ENCODE measurements at places on chromosomes 6 and 20. TPM values are rescaled to one million over a fixed set of nuclear protein-coding genes. Genes with fewer than 3 reads are reported as not detected.

GRCh38 chr6:29486577-29486976 is 1.2 kb downstream of the MAS1L start:
- no peak for DNase-seq

DNA sequence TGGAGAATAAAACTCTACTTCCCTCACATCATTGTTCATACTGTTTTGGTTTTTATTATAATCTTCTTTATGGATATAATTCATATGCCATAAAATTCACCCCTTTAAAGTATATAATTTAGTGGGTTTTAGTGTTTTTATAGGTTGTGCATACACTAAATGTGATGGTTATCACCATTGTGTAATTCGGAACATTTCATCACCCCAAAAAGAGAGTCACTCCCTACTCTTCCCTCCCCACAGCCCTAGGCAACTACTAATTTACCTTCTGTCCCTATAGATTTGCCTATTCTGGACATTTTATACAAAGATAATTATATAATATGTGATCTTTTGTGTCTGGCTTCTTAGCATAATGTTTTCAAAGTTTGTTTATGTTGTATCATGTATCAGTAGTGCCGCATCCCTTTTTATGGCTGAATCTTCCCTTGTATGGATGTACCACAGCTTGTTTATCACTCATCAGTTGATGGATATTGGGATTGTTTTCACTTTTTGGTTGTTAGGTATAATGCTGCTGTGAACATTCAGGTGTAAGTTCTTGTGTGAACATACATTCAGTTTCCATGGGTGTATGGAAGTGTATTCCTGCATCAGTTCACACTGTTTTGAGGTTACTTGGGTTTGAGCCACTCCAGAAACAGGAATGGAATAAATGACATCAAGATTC is 4.2 kb downstream of the TM9SF4 start:
- no peak for DNase-seq

RCAN2 gene
- 31.3 TPM for polyA plus RNA-seq

AARS2 gene
- polyA plus RNA-seq: 12.7 TPM

DNA sequence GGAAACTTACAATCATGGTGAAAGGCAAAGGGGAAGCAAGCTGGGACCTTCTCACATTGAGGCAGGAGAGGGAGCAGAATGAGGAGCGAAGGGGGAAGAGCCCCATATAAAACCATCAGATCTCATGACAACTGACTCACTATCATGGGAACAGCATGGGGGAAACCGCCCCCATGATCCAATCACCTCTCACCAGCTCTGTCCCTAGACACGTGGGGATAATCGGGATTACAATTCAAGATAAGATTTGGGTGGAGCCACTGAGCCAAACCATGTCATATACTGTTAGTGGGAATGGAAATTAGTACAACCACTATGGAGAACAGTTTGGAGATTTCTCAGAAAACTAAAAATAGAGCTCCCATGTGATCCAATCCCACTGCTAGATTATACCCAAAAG is 163.7 kb downstream of the MANEA start:
- DNase-seq: no peak

GRCh38 chr6:105428342-105428957 is 25.6 kb upstream of the PREP start:
- DNase-seq: no peak

GRCh38 chr20:3420211-3420707 is 12.8 kb upstream of the DNAAF9 start:
- DNase-seq: no peak

SLC17A4 gene
- polyA plus RNA-seq: 1.9 TPM

GRCh38 chr20:23461180-23461579 is 8.5 kb upstream of the CST11 start:
- DNase-seq: no peak

DNA sequence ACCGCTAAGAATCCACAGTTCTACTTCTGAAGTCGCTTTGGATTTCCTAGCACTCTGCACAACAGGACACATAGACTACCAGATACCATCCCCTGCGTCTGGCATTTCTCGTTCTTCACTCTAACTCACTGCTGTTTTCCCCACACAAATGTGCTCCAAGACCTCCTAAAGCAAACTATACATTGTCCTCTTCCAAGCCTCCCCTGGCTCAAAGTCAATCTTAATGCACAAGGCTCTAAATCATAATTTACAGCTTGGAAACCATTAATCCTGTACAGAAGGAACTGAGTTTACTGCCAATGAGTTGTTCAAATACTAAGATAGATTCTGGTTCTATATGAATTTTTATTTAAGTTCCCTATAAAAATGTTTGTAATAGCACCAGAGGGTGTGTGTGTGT is 128.5 kb downstream of the HIVEP2 start:
- DNase-seq: no peak

DNA sequence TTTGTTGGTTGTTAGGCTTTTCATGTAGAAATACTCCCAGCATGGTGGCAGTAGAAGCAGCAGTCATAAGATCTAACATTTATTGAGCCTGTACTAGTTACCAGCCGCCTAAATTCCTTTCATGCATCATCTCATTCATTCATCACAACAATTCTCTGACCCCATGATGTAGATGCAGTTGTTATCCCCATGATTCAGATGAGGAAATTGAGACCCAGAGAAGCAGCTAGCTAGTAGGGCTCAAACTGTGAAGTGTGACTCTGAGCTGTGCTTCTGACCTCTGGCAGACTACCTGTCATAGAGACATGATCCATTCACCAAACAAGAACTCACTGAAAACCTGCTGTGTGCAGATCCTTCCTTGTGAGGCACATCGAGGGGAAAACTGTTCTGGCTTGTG is 16.9 kb downstream of the RREB1 start:
- DNase-seq: no peak

- DNase-seq: no peak
These were observed 109.0 kb downstream of the RALGAPA2 start for GRCh38 chr20:20603339-20603990.

DNA sequence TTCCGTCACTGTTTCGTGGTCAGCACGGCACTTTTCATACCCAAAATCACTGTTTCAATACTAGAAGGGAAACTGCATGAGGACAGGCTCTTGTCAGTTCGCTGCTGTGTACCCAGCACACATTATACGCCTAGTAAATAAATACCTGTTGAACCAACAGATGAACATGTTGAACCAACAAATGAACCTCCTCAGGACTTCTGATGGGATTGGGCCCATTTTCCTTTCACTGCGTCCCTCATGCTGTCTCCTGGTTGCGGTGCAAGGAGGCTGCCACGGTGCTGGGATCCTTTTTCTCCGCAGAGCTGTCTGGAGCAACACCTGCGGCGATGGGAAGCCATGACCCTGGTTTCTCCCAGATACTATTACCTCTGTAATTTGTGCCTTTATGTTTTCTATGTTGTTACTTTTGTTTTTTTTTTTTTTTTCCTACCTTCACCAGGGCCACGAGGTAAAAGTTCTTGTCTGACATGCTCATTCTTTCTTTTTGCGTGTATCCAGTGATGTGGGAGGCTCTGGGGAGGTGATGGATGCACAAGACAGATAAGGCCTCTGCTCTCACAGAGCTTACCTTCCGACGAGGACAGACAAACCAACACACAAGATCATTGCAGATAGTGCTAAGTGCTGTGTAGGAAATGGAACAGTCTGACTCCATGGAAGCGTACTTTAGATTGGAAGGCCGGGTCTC is 1.1 kb downstream of the VAPB start:
- DNase-seq: no peak

CD24 gene
- polyA plus RNA-seq: 1,219 TPM

GRCh38 chr6:148884461-148884860 is 137.6 kb downstream of the UST start:
- no peak for DNase-seq

AKIRIN2 gene
- 74.4 TPM for polyA plus RNA-seq

DNA sequence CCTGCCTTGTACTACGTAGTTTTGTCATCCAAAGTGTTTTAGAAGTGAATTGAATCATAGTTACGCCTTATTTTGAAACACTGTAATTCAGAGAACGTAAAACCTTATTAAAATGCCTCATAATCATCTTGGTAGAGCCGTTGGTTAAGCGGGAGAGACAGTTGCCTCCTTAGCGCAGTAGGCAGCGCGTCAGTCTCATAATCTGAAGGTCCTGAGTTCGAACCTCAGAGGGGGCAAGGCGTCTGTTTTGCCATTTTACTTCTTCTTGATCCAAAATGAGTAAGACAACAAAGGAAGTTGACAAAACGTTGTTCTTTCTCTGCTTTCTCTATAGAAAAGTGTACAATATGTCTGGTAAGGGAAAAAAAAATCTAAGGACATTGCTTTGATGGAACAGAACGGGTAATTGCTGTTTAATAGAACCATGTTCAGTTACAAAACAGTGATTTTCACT is 20.7 kb upstream of the TRIM27 start:
- peak; percentile 75 for DNase-seq

CLVS2 gene
- polyA plus RNA-seq: 0.28 TPM

GRCh38 chr6:15516923-15517560 is 145.8 kb downstream of the DTNBP1 start:
- DNase-seq: no peak

DNA sequence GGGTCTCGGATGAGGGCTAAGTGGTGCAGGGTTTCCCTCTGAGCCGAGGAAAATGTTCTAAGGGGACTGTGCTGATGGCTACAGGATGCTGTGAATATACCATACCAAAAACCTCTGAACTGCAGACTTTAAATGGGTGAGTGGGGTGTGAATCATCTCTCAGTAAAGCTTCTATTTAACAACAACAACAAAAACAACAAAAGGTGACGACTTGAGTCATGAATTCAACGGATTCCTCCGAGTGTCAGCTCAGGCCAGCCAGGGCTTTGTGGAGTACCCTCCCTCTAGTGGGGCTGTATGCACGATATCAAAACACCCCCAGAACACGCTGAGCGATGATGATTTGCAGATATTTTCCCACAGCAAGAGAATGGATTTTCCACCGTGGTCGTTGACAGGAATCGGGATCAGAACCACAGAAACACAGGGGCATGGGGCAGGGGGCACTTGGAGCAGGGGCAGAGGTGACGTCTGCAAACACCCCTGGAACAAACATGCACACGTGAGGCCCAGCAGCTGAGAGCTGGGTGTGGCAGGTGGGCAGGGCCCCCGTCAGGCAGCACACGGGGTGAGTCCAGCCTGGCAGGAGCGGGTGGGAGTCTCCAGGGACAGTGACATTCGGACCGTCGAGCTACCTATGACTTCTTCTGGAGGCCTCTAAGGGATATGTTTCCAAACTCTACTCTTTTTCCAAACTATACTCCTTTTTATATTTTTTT is 38.6 kb downstream of the SLC2A4RG start:
- no peak for DNase-seq

DNA sequence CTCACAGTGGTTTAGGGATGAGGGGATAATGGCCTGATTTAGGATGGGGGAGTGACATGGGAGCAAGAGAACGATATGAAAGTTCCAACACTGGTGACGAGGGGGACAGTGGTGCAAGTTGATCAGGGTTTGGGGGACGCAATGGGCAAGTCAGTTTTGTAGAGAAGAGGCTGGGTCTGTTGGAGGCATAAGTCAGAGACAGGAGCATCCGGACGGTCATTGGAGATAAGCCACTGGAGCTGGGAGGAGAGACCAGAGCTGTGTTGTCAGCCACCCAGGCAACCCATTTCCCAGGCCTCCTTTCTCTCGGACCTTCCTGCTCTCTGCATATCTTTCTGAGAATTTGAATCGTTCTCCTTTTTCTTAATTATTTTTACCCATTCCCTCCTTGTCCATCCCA is 9.5 kb downstream of the DNPH1 start:
- no peak for DNase-seq

GRCh38 chr20:9490161-9490560 is 24.2 kb upstream of the LAMP5 start:
- DNase-seq: no peak

DNA sequence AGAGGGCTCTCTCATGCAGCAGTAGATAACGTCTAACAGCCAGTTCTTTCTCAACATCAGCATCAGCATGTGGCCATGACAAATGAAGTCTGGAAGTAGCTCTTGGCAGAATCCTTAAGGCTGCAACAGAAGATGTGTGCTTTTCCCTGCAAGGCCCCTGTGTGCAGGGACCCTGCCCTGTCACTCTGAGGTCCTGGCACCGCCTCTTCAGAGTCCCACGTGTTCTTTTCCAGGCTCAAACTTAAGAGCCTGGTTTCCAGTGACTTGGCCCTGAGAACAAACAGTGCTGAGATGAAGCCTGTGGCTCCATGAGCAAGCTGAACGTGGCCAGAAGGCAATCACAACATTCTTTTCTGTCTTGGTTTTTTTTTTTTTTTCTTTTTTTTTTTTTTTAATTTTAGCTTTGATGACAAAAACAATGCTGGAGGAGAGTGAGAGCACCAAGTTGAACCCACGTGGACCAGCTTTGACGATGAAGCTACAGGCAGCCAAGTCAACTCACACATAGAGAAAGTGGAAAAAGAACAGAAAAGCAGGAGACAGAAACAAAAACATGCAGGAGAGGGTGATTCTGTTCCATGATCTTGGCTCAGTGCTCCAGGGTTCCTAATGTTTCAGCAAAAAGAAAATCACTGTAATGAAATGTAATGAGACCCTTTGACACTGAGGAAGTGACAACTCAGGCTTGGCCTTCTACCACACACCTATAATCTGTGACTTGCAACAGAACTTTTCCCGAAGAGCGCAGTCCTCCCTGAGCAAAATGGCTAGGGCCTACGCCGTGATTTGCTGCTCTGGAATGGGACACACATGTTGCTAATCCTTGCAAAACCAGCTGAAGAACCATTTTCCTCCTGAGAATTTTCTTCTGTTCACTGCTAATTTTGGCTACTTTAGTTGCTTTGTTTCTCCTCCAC is 86.1 kb downstream of the FOXC1 start:
- no peak for DNase-seq

MOG gene
- polyA plus RNA-seq: not detected

- no peak for DNase-seq
These were observed 90.4 kb downstream of the CEP162 start for GRCh38 chr6:84137051-84137375.

LINC00237 gene
- polyA plus RNA-seq: not detected

CNR1 gene
- polyA plus RNA-seq: 1.1 TPM

All from right renal pelvis (tissue), 4 donors.